Aorta (tissue), 5 donors: ENCODE measurements at places on chromosomes 16 and 17. TPM values are rescaled to one million over a fixed set of nuclear protein-coding genes. Genes with fewer than 3 reads are reported as not detected.

The PIK3R5 gene
- total RNA-seq: 18.5 TPM

The PDILT gene
- total RNA-seq: not detected

The MBTPS1 gene
- 108 TPM for total RNA-seq

The SPHK1 gene
- total RNA-seq: 24.5 TPM

The CCL13 gene
- 5.4 TPM for total RNA-seq

The RTN4RL1 gene
- 2.6 TPM for total RNA-seq

The SEC14L5 gene
- 0.90 TPM for total RNA-seq

The NGFR gene
- 36.9 TPM for total RNA-seq

The FBXW10B gene
- 0.58 TPM for total RNA-seq

The CD68 gene
- total RNA-seq: 112 TPM

The SYNGR3 gene
- 0.36 TPM for total RNA-seq

The MT4 gene
- total RNA-seq: not detected

The SDR42E2 gene
- not detected for total RNA-seq
